H1 (cell line): ENCODE measurements at places on chromosomes 12 and 14.

- DNase-seq: no peak
- no peaks in the 10 kb centered on the region for H3K27me3 ChIP-seq
- no peak overlapping the region for H3K27ac ChIP-seq
- H3K36me3 ChIP-seq: no peaks in the 10 kb centered on the region; the same call in 1 of the 2 replicates
Measured at GRCh38 chr14:102508774-102509745, 516 bp downstream of the ANKRD9 start.

GRCh38 chr14:88931321-88932110 is 107.1 kb downstream of the TTC8 start:
- H3K27ac ChIP-seq: no peak overlapping the region
- H3K36me3 ChIP-seq: no peaks in the 10 kb centered on the region
- no peaks in the 10 kb centered on the region for H3K27me3 ChIP-seq
- DNase-seq: no peak
- no peaks in the 10 kb centered on the region for H3K4me1 ChIP-seq

DNA sequence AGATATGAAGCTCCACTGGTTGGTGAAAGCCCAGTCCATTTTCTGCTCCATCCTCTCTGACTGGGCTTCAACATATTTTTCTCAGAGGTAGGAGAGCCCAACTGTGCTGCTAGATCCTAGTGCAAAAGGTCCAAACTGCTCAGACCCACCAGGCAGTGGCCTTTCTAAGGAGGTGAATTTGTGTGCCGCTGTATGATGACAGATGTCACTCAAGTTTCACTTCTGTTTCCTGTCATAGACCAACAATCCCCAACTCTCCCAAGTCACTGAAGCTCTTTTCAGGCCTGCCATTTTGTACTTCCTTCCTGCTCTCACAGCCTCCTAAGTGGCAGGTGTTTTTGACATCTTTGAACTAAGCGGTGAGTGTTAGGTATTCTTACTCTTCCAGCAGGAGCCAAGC is 16.4 kb upstream of the RNASE4 start:
- no peak overlapping the region for H3K4me3 ChIP-seq
- H3K36me3 ChIP-seq: no peaks in the 10 kb centered on the region
- H3K27me3 ChIP-seq: no peaks in the 10 kb centered on the region
- H3K27ac ChIP-seq: no peak overlapping the region
- no peaks in the 10 kb centered on the region for H3K4me1 ChIP-seq
- no peak for DNase-seq

- DNase-seq: no peak
- H3K4me1 ChIP-seq: no peaks in the 10 kb centered on the region
- H3K27ac ChIP-seq: no peak overlapping the region
- no peaks in the 10 kb centered on the region for H3K27me3 ChIP-seq
Measured at GRCh38 chr14:72416892-72417291, 477.0 kb downstream of the DPF3 start.

GRCh38 chr12:118237908-118238307 is 102.0 kb downstream of the PEBP1 start:
- no peaks in the 10 kb centered on the region for H3K36me3 ChIP-seq
- H3K4me1 ChIP-seq: no peaks in the 10 kb centered on the region
- H3K27me3 ChIP-seq: no peaks in the 10 kb centered on the region
- H3K4me3 ChIP-seq: no peak overlapping the region
- DNase-seq: no peak
- H3K27ac ChIP-seq: no peak overlapping the region

- H3K4me3 ChIP-seq: no peak overlapping the region
- H3K27me3 ChIP-seq: no peaks in the 10 kb centered on the region
- H3K4me1 ChIP-seq: no peaks in the 10 kb centered on the region
Measured at GRCh38 chr14:52402812-52403526, 88.9 kb downstream of the PTGER2 start.

DNA sequence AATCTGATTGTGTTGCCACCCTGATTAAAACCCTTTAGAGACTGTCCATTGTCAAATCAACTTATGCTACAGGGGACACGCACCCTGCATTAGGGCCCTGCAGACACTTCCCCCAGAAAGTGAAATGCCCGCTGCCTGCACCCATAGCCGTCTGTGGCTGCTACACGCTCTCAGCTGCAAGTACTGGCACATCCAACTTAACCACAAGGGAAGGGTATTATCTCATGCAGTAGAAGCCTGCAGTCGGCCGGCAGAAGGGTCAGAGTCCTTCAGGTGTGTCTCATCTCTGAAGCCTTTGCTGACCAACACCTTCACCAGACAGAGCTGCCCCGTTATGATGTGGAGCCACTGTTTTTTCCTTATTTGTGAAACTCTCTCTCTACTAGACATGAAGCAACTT is 20.8 kb downstream of the CFAP251 start:
- H3K27me3 ChIP-seq: no peaks in the 10 kb centered on the region
- DNase-seq: no peak
- H3K4me1 ChIP-seq: no peaks in the 10 kb centered on the region; the same call in 1 of the 2 replicates

DNA sequence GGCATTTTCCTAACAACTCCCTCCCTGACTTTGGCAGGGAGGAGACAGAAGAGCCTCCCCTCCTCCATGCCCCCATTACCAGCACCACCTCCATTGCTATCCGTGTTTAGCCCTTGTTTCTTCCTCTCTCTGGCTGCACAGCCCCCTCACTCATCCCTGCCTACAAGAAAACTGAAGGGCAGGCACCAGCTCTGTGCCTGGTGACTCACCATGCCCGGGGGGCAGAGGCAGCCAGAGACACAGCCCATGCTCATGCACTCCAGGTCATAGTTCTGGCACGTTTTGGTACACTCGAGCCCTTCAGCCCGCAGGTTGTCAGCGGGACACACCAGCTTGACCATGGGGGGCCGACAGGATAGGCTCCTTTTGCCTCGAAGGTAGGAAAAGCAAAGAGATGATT is 80.4 kb downstream of the VWF start:
- no peaks in the 10 kb centered on the region for H3K36me3 ChIP-seq
- no peak overlapping the region for H3K27ac ChIP-seq
- H3K27me3 ChIP-seq: no peaks in the 10 kb centered on the region
- DNase-seq: no peak
